ENCODE measurements at places on chromosomes 5 and 9.

GRCh38 chr9:75974016-75974766 lies 83.7 kb downstream of the PCSK5 start:
- DNase-seq, result no peak

GRCh38 chr5:169127431-169127830 lies 173.5 kb downstream of the SLIT3 start:
- no peak for DNase-seq

DNA sequence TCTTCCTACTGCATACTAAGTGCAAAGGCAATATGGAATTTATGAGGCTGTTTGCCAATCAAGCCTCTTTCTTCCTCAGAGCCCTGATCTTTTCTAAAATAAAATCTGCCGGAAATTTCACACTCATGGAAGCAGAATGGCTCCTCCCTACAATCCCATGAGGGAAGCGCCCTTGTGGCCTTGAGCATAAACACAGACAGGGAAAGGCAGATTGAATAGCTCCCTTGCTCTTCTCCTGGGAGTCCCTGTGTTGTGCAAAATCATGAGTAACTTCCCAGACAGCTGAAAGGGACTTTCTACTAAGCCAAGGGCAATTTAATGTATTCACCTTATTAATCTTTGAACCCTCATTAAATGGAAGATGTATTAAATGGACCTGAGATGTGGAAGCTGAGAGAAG lies 226.1 kb upstream of the PIK3R1 start:
- DNase-seq, result no peak

GRCh38 chr9:112032743-112033142 lies 136.1 kb downstream of the UGCG start:
- no peak for DNase-seq

DNA sequence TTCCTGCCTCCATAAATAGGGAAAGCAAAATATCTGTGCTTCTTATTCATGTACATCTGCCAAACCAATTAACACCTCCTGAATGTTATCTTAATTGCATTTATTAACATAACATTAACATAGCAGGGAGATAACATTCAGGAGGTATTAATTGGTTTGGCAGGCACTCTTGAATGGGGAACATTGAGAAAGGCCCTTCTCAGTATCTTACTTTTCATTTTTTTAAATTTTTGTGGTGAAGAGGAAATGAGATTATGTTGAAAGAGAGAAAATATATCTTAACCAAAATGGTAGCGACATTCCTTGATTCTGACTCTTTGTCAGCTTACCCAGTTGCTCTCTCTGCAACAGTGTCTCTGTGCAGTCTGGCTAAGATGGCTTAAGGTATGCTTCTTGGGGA lies 100.4 kb upstream of the TLE1 start:
- DNase-seq, result no peak

DNA sequence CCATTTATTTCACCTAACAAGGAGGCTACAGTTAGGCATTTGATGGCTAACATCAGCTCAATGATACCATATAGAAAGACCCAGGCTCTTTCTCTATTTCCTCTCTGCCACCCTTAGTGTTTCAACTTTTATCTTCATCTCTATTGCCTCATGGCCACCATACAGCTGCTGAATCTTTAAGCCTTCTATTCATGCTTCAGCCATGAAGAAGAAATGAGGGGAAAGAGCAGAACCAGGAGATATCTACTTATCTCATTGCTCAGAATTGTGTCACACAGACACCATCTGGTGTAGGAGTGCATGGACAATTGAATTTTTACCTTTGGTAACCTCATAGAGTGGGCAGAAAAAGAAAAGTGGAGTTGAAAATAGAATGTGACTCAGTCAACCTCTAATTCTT lies 6.7 kb downstream of the GAPT start:
- DNase-seq, result no peak

- DNase-seq, result no peak
Measured at GRCh38 chr5:89147031-89147430, 264.0 kb upstream of the MEF2C start.

DNA sequence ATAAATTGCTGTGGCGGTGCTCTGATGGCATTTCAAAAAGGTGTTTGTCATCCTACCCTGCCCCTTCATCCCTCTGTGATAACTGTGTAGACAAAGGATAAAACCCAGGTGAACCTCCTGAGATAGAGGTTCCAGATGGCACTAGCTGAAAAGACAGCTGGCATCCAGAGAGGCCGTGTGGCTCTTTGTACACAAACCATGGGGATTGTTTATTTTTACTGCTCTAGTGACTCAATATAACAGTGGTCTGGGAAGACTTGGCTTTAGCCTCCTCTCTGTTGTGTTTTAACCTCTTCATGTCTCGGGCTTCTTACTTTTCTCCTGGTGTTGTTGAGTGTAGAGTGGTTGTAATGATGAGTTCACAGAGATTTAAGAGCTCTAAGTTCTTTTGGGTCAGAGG lies 48.8 kb downstream of the SH3GL2 start:
- peak; percentile 37 for DNase-seq

GRCh38 chr5:117177302-117177701 lies 602.7 kb upstream of the SEMA6A start:
- no peak for DNase-seq

DNA sequence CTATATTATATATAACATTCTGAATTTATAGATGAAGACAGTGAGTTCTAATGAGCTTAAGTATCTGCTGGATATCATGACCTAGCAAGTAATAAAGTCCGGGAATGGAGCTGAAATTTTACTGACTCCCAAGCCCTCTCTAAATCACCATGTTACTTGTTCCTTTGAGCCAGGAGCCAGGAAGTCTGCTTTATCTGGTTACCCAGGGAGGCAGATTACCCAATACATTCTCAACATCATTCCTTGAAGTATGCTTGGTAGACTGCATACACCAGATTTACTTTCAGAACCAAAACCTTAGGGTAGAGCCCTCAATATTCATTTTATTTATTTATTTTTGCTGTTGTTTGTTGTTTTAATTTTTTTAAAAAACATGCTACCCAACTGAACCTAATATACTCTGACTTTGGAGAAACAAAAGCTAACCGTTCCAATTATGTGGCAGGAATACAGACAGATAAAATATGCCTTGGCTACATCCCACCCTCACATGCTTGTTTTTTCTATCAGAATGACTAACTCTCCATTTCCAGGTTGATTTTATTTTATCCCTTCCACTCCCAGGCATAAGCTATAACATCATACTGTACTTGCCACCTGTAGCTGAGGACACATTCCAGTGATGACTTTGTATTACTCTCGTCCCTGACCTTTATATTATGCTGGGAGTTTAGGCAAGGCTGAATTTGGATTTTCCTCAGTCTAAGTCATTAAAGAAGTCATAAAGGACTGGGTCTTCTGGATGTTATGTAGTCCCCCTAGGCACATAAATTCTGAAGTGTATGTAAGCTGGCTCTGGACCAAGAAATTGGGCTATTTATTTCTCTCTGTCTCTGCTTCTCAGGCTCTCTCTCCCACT lies 82.0 kb downstream of the YIPF5 start:
- DNase-seq, result no peak

- DNase-seq, result no peak
Measured at GRCh38 chr9:121770415-121771273, 119.2 kb downstream of the DAB2IP start.

GRCh38 chr9:136526625-136527066 lies 19.2 kb downstream of the NOTCH1 start:
- no peak for DNase-seq

- no peak for DNase-seq
Measured at GRCh38 chr9:29150606-29151005, 1577.3 kb upstream of the C9orf72 start.

- DNase-seq, result no peak
Measured at GRCh38 chr5:41683181-41683580, 172.8 kb upstream of the PLCXD3 start.

GRCh38 chr9:128632066-128632465 lies 24.6 kb downstream of the DYNC2I2 start:
- DNase-seq, result no peak

GRCh38 chr5:10662661-10663488 lies 98.2 kb downstream of the DAP start:
- no peak for DNase-seq

- no peak for DNase-seq
Measured at GRCh38 chr9:86555661-86556060, 201.5 kb upstream of the TUT7 start.

GRCh38 chr9:111233963-111234362 lies 96.1 kb downstream of the OR2K2 start:
- no peak for DNase-seq

DNA sequence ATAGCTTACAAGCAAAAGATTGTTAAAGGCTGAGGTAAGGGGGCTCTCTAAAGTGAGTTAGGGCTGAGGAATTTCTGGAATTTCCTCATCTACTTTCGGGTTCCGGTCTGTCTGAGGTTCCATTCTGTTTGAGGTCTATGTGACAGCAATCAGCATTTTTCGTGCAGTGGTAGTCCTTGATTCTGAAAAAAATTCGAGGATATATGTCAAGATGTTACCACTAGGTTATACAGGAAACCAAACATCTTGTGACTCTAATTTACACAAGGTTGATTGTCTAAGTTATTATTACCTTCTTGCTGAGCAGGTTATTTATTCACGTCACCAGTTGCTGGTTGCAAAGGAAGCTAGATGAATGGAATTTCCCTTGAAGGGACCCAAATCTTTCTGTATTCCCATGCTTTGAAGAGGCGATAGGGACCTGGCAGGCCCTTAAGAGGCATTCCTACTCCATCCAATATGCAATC lies 35.2 kb downstream of the RLN2 start:
- no peak for DNase-seq

- no peak for DNase-seq
Measured at GRCh38 chr9:93730648-93731047, 154.3 kb downstream of the PHF2 start.

GRCh38 chr5:52708463-52708862 lies 79.3 kb upstream of the ITGA1 start:
- no peak for DNase-seq

- no peak for DNase-seq
Measured at GRCh38 chr5:55030220-55030619, 6.2 kb downstream of the GZMK start.

- DNase-seq, result no peak
Measured at GRCh38 chr5:90530736-90531487, 1.5 kb upstream of the LYSMD3 start.

DNA sequence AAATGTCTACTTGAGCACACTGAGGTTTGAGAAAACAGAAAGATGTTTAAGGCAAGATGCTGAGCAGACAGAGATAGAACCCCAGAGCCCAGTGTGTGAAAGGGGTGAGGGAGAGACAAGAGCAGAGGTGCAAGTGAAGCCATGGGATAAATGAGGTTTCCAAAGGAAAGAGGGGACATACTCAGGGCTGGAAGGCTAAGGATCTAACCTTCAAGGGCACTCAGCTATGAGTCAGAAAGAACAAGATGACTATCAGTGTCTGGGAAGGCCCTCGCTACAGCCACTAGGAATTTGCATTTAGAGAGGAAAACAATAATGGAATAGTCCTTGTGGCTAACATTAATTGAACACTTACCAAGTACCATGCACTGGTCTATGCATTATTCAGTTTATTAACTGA lies 113.7 kb downstream of the HTR4 start:
- DNase-seq, result no peak

- DNase-seq, result no peak
Measured at GRCh38 chr5:168064933-168065622, 226.4 kb upstream of the WWC1 start.

GRCh38 chr5:89083791-89084190 lies 200.8 kb upstream of the MEF2C start:
- DNase-seq, result no peak

- DNase-seq, result no peak
Measured at GRCh38 chr5:126097876-126098275, 325.3 kb upstream of the GRAMD2B start.

GRCh38 chr5:176415240-176415951 lies 943 bp downstream of the CLTB start:
- DNase-seq, result no peak

DNA sequence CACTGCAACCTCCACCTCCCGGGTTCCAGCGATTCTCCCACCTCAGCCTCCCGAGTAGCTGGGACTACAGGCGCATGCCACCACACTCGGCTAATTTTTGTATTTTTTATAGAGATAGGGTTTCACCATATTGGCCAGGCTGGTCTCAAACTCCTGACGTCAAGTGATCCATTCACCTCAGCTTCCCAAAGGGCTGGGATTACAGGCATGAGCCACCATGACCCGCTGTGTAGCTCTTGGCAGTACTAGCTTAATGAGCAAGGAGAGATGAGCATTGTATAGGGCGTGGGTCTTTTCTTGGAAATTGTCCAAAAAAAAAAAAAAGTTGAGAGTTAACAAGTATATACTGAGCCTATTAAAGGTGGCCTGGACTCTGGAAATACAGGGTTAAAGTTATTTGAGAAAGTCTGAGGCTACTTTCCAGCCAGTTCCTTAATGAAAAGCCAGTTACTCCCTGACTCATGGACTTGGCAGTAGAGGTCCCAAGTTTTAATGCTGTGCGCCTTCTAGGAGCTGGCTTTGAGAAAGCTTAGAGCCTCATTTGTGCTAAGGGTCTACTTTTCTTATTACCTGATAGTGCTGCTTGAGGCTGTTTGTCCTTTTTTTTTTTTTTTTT lies 4.2 kb upstream of the FGF18 start:
- DNase-seq, result no peak

DNA sequence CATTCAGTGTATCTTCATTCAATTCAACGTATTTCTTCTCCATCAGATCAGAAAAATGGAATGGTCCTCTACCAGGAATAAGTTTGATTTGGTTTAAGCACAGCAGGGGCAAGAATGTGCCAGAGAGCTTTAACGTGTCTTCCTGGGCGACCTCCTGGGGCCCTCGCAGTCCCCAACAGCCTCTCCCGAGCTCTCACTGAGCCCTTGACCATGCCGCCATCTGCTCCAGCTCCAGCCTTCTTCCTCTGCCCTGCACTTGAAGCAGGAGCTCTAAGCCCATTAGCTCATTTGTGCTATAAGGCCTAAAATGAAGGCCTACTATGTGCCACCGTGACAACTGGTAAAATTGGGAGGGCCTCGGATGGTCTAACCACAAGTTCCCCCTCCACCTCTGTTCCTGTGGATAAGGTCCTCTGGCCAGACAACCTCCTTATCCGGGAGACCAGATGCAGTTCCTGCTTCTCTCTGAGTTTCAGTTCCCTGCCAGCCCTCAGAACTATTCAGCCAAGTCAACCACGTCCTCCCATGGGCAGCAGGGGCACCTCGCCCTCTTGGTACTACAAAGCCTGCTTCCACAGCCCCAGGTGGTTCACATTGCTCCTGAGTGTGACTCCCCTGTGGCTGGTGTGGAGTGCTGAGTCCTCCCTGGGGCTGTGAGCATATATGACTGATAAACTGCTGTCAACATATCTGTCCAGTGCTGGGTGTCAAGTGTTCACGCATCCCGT lies 35.8 kb downstream of the C5orf15 start:
- DNase-seq, result no peak

GRCh38 chr5:167295681-167296005 lies 995.8 kb upstream of the WWC1 start:
- no peak for DNase-seq

DNA sequence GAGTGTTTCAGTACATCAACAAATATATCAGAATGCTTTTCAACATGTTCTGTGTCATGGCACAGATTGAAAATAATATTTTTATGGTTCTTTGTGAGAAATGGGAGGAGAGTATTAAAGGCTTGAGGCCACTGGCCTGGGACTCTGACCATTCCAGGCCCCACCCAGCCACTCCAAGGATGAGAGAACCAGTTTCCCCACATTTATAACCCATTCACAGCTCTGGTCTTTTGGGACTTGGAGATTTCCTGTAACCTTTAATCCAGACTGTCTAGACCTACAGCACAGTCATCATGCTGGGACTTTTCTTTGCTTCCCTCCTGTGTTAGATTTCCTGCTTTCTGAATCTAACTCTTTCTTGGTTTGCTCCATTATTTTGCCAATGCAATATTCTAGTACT lies 389.6 kb downstream of the KIAA0825 start:
- DNase-seq, result no peak

GRCh38 chr5:1110307-1111240 lies 1.3 kb downstream of the SLC12A7 start:
- DNase-seq, result no peak
